ENCODE measurements at places on chromosomes 5 and 9.

GRCh38 chr5:20446121-20446520, 458.1 kb upstream of the CDH18 start:
- H3K27ac ChIP-seq = no peak overlapping the region
- no peaks in the 10 kb centered on the region for H3K4me1 ChIP-seq
- DNase-seq = no peak
- no peaks in the 10 kb centered on the region for H3K27me3 ChIP-seq
- no peaks in the 10 kb centered on the region for H3K36me3 ChIP-seq
- H3K4me3 ChIP-seq = no peak overlapping the region

DNA sequence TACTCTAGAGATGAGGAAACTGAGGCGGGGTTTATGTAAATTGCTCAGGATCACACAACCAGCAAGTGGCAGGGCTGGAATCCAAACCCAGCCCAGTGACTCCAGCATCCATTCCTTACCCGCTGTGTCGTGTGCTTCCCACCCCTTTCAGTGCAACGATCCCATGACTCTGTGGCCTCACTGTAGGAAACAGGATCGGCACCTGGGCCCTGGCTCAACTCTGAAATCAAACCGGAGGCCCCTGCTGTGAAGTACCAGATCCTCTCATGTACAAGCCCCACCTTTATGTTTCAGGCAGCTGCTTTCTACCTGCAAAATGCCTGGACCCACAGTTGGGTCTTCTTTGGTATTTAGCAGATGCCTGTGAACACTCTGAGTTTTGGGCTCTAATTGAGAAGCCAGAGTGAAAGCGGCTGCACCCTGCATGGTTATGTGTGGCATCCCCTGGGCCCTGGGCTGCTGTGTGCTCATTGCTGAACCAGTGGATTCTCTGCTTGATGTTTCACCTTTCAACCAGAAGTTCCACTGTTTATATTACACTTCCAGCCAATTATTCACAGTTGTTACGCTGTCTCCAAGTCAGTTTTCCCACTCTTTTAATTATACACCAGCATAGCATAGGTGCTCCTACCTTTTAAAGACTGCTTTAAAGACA, 36.7 kb downstream of the ABLIM3 start:
- H3K27ac ChIP-seq = no peak overlapping the region
- no peak for DNase-seq
- H3K4me1 ChIP-seq = peaks cover 42% of the 10 kb centered on the region
- H3K36me3 ChIP-seq = no peaks in the 10 kb centered on the region

DNA sequence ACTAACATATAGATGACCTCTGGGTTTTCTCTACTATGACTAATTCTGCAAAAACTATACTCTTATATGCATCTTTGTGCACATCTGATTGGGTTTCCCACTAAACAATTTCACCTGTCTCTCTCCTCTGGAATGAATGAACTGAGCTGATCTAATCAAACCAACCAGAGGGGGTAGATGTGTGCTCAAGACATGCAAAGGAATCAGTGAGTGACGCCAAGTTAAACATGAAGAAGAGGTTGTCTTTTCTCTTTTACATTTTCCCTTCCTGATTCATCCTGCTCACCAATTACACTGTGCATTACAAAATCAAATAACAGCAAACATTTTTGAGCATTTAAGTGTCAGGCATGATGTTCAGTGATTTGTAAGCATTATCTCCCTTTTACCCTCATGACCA, 29.6 kb upstream of the GRXCR2 start:
- no peaks in the 10 kb centered on the region for H3K36me3 ChIP-seq
- no peak overlapping the region for H3K4me3 ChIP-seq
- no peak overlapping the region for H3K27ac ChIP-seq
- no peaks in the 10 kb centered on the region for H3K4me1 ChIP-seq
- DNase-seq = no peak
- no peaks in the 10 kb centered on the region for H3K27me3 ChIP-seq

DNA sequence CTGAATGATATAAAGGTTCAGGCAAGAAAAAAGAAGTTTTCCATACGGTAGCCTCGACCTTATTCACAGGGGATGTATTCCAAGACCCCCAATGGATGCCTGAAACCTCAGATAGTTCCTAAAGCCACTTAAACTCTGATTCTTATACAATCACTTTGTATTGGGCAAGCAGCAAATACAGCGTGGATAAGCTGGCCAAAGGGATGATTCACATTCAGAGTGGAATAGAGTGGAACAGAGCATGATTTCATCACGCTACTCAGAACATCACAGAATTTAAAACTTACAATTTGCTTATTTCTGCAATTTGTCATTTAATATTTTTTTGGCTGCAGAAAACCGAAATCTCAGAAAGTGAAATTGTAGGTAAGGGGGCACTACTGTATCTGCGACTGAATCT, 40.5 kb upstream of the CDH18 start:
- DNase-seq = no peak
- no peak overlapping the region for H3K27ac ChIP-seq
- no peaks in the 10 kb centered on the region for H3K4me1 ChIP-seq
- H3K4me3 ChIP-seq = no peak overlapping the region

- no peaks in the 10 kb centered on the region for H3K27me3 ChIP-seq
- no peak overlapping the region for H3K4me3 ChIP-seq
- no peaks in the 10 kb centered on the region for H3K36me3 ChIP-seq
Observed at GRCh38 chr5:89168766-89169165, 285.8 kb upstream of the MEF2C start.

- no peaks in the 10 kb centered on the region for H3K4me1 ChIP-seq
- H3K36me3 ChIP-seq = no peaks in the 10 kb centered on the region
- no peak overlapping the region for H3K4me3 ChIP-seq
- H3K27ac ChIP-seq = no peak overlapping the region
- no peak for DNase-seq
Observed at GRCh38 chr5:86565197-86565789, 52.4 kb upstream of the COX7C start.

- no peak for DNase-seq
- no peak overlapping the region for H3K27ac ChIP-seq
- no peak overlapping the region for H3K4me3 ChIP-seq
- H3K36me3 ChIP-seq = no peaks in the 10 kb centered on the region
- no peaks in the 10 kb centered on the region for H3K27me3 ChIP-seq
- H3K4me1 ChIP-seq = no peaks in the 10 kb centered on the region
Observed at GRCh38 chr5:102663749-102664530, 91.2 kb upstream of the PAM start.

- no peak overlapping the region for H3K27ac ChIP-seq
- no peaks in the 10 kb centered on the region for H3K27me3 ChIP-seq
- H3K4me1 ChIP-seq = peaks cover 18% of the 10 kb centered on the region
- peaks cover 5% of the 10 kb centered on the region for H3K36me3 ChIP-seq
- no peak for DNase-seq
- H3K4me3 ChIP-seq = no peak overlapping the region
Observed at GRCh38 chr5:137994556-137994955, 38.3 kb downstream of the FAM13B start.

DNA sequence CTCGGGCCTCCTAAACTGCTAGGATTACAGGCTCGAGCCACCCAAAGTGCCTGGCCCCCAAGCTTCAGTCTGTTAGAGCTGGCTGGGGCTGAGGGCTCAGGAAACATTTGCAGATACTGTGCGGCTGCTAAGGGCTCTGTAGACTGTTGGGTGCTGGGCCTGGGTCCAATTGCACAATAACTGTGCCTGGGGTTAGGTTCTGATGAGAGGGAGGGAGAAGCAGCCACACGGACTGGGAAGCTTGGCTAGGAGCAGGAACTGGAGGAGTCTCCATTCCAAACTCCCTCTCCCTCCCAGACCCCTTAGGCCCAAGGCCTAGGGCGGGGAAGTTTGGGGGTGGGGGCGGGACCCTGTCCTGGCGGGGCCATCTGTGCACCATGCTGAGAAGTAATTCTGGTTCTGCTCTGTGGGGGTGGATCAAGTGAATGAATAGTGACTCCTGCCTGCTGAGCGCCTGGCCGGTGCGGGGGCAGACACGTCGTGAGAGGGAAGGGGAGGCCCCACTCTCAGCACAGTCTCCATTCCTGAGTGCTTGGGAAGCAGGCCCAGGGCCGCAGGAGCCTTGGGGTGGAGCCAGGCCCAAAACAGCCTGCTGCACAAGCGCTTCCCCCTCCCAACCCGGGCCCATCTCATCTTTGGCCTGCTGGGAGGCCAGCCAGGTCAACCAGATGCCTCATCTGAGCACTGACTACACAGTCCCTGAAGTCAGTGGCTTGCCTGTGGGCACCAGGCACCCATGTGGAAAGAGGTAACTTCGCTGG, 1.5 kb downstream of the ASS1 start:
- peak overlapping the region; percentile 82 for H3K27ac ChIP-seq
- no peaks in the 10 kb centered on the region for H3K36me3 ChIP-seq
- peaks cover 60% of the 10 kb centered on the region for H3K4me1 ChIP-seq
- H3K27me3 ChIP-seq = peaks cover 22% of the 10 kb centered on the region
- peak overlapping the region; percentile 66 for H3K4me3 ChIP-seq
- DNase-seq = peak; percentile 75

- H3K4me1 ChIP-seq = no peaks in the 10 kb centered on the region
- DNase-seq = no peak
- peaks cover 10% of the 10 kb centered on the region for H3K36me3 ChIP-seq
- H3K27me3 ChIP-seq = no peaks in the 10 kb centered on the region
- no peak overlapping the region for H3K4me3 ChIP-seq
Observed at GRCh38 chr9:13179257-13179656, 100.2 kb downstream of the MPDZ start.

- H3K4me1 ChIP-seq = no peaks in the 10 kb centered on the region
- no peak for DNase-seq
- H3K27ac ChIP-seq = no peak overlapping the region
- no peaks in the 10 kb centered on the region for H3K27me3 ChIP-seq
- H3K4me3 ChIP-seq = no peak overlapping the region
- no peaks in the 10 kb centered on the region for H3K36me3 ChIP-seq
Observed at GRCh38 chr5:160743027-160743426, 109.0 kb downstream of the ATP10B start.

GRCh38 chr9:93096811-93097382, 880 bp downstream of the CARD19 start:
- peak overlapping the region; percentile 88 for H3K27ac ChIP-seq
- H3K4me3 ChIP-seq = peak overlapping the region; percentile 79
- H3K4me1 ChIP-seq = peaks cover 68% of the 10 kb centered on the region
- no peaks in the 10 kb centered on the region for H3K36me3 ChIP-seq

DNA sequence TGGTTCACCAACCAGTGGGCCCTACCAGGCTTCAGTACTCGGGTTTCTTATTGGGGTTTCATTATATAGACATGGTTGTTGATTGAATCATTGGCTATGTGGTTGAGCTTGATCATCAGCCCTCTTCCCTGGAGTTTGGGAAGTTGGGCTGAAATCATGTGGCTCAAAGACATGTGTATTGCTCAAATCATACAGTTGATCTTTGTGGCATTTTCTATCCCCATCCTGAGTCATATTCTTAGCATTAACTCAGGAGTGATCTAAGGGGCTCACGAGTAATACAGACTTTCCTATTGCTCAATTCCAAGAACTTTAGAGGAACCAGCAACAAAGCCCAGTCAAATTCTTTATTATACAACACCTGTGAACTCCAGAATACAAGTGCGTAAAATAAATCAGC, 66.2 kb downstream of the SMC5 start:
- H3K4me3 ChIP-seq = no peak overlapping the region
- H3K27me3 ChIP-seq = no peaks in the 10 kb centered on the region
- no peak overlapping the region for H3K27ac ChIP-seq
- DNase-seq = no peak

DNA sequence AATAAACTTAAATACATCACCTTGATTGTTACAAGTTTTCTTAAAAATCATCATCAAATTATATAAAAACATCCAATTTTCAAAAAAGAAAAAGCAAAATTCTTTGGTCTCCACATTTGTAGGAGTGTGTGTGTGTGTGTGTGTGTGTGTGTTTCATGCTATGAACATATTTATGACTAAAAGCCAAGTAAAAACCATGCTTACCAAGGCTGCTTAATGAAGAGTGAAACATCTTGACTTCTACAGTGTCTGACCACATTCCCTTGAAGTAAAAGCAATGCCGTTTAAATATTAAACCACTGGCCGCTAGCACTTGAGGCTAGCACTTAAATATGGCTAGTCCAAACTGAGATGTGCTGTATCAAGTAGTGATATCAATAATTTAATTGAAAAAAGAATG, 549.1 kb upstream of the CCNG1 start:
- H3K36me3 ChIP-seq = no peaks in the 10 kb centered on the region
- DNase-seq = no peak
- H3K4me3 ChIP-seq = no peak overlapping the region
- no peaks in the 10 kb centered on the region for H3K4me1 ChIP-seq
- H3K27me3 ChIP-seq = no peaks in the 10 kb centered on the region

GRCh38 chr9:5375091-5375490, 35.4 kb upstream of the RLN1 start:
- H3K36me3 ChIP-seq = no peaks in the 10 kb centered on the region
- no peak for DNase-seq
- no peaks in the 10 kb centered on the region for H3K27me3 ChIP-seq
- no peaks in the 10 kb centered on the region for H3K4me1 ChIP-seq
- no peak overlapping the region for H3K27ac ChIP-seq

DNA sequence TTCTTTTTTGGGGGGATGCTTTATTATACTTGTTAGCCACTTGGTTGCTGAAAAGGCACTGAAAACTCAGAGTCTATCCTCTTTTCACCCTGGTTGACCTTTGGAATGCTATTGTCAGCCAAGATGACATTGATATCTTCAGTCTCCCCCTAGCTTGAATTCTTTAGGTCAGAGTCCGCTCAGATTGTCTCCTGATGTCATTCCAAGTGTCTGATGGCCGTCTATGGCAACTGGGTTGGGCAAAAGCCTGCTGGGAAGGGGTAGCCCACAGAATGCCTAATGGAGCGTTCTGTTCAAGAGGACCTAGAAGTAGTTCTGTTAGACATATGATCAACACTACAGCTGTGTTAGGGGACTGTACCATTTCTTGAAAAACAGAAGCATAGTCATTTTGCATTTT, 9.7 kb upstream of the MEF2C start:
- no peak overlapping the region for H3K27ac ChIP-seq
- peaks cover 12% of the 10 kb centered on the region for H3K4me1 ChIP-seq
- no peak overlapping the region for H3K4me3 ChIP-seq
- no peaks in the 10 kb centered on the region for H3K27me3 ChIP-seq
- no peaks in the 10 kb centered on the region for H3K36me3 ChIP-seq

DNA sequence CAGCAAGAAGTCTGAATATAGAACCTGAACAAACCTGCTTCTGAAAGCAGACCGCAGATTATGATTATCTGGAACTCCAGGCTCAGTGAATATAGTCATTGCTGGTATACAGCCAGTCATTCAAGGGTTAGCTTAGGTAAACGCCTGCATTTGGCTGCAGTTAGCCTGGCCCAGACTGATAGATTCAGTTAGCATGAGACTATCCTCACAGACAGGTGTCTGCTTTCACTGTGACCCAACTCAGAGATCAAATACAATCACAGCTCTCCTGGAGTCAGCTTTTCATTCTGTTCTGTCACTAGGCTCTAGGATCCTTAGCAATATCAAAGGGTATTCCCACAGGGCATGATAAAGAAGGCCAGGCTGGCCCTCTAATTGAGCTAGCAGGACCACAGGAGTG, 138.6 kb upstream of the PLCXD3 start:
- no peaks in the 10 kb centered on the region for H3K36me3 ChIP-seq
- H3K27me3 ChIP-seq = no peaks in the 10 kb centered on the region
- DNase-seq = no peak
- H3K4me1 ChIP-seq = no peaks in the 10 kb centered on the region

DNA sequence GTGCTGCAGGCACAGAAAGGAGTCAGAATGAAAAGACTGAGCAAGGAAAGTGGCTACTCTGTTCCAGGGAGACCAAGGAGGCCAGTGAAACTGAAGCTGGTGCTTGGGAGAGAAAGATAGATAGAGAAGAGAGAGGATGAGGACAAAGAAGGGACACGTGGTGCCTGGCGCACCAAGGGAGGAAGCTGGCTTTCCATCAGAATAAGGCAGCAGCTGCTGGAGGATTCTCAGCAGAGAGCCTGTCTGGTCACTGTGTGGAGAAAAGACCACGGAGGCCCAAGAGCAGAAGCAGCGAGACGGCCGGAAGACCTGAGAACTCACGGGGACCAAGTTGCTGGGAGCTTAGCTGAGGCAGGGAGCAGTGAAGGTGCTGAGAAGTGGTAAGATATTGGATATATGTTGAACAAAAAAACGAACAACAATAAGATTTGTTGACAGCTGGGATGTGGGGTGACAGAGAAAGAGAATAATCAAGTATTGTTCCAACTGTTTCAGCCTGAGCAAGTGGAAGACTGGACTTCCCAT, 116.1 kb downstream of the SEMA5A start:
- no peaks in the 10 kb centered on the region for H3K4me1 ChIP-seq
- no peak for DNase-seq

Measured in lower lobe of right lung (tissue), 2 donors.